ENCODE measurements at places on chromosomes 1 and 21. TPM values are rescaled to one million over a fixed set of nuclear protein-coding genes. Genes with fewer than 3 reads are reported as not detected.
A peak's percentile ranks its signal among the peaks of the same experiment; 100 is the strongest.

- H3K4me3 ChIP-seq = no peak overlapping the region
- H3K36me3 ChIP-seq = no peaks in the 10 kb centered on the region
- H3K27me3 ChIP-seq = no peaks in the 10 kb centered on the region
- H3K27ac ChIP-seq = no peak overlapping the region
These were observed 61.8 kb downstream of the RUNX3 start for GRCh38 chr1:24868016-24868875.

DNA sequence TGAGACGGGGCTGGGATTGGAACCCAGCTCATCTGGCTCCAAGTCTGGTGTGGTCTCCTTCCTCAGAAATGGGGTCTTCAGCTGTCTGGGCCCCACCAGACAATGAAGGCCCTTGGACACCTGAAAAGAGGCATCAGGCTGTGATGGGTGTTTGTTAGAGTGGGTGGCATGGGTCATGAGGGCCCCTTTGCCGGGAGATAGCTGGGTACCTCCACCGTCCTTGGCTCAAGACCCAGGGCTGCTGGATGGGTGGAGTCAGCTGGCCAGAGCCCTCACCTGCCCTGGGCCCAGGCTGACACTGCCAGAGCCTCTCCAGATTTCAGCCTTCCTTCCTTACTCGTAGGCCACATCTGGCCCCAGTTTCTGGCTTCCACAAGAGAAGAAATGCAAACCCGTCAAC, 13.4 kb upstream of the TTC22 start:
- no peak overlapping the region for H3K4me3 ChIP-seq
- H3K27ac ChIP-seq = no peak overlapping the region
- H3K36me3 ChIP-seq = no peaks in the 10 kb centered on the region
- peaks cover 4% of the 10 kb centered on the region for H3K27me3 ChIP-seq
- peaks cover 15% of the 10 kb centered on the region for H3K4me1 ChIP-seq

DNA sequence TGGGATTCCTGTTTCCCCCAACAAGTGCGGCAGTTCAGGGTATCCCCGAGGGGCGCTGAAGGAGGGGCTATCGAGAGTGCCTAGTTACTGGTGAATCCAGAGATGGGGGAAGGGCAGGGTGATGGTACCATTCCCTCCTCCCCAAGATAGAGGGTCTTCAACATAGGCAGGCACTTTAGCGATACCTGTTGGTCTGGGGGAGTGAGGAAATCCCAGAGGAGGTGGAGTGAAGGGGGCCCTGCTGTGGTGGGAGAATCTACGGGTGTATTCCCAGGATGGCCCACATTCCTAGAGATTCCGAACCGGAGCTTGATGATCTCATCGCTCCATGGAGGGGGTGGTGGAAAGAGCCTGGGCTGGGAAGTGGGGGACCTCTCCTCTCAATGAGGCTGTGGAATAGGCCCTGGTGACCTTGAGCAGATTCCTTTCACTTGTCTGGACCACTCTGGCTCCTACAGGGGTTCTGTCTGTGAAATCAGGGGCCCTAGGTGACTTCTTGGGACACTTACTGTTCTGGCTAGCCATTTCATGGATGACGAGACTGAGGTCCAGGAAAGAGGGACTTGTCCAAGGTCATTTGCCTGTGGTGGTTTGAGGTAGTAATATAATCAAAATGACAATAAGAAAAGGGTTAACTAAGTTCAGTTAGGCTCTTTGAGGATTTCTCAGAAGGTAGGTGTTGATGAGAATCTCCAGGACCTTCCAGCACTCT, 52.7 kb upstream of the SYNC start:
- peaks cover 58% of the 10 kb centered on the region for H3K4me1 ChIP-seq
- no peak for DNase-seq
- no peaks in the 10 kb centered on the region for H3K36me3 ChIP-seq
- peak overlapping the region; percentile 96 for H3K4me3 ChIP-seq

DNA sequence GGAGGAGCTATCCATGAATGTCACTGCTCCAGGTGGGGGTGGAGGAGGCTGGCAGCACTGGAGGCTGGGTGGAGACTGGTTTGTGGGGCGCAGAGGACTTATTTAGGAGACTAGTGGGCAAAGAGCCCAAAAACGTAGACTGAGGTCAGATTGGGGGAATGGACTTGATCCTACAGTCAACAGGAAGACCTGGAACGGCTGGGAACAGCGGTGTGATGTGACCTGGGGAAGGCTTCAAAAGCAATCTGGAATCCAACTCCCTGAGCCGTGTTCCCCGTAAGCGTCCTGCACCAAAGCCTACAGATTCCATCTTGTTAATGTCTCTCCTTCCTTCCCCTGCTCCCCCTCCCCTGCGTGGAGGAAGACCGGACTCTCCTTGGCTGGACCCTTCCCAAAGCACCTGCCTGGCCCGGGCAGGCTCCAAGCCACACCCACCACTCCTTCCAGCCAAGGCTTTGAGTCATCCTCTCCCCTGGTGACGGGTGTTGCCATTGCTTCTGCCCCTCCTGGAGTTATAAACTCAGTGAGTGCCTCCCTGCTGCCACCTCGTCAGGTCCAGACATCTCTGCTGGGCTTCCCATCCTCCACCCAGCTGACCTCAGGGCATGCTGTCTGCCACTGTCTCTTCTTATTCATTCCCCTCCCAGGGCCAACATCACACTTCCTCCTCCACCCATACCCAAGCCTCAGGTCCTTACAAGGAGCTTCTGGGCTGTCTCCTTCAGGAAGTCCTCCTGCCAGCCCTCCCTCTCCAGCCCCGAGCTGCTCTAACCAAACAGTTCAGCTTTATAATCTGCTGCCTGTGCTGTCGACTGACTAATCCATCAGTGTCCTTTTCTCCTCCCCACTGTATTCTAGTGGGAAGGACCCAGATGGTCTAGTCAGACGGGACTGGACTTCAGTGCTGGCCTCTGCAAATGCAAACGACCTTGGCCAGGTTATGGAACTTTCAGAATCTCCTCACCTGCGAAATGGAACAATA, 1.6 kb upstream of the CLSTN1 start:
- peak overlapping the region; percentile 53 for H3K27ac ChIP-seq
- H3K36me3 ChIP-seq = no peaks in the 10 kb centered on the region
- no peaks in the 10 kb centered on the region for H3K27me3 ChIP-seq
- DNase-seq = no peak

- no peaks in the 10 kb centered on the region for H3K4me1 ChIP-seq
- H3K27ac ChIP-seq = no peak overlapping the region
- DNase-seq = no peak
- H3K27me3 ChIP-seq = no peaks in the 10 kb centered on the region
These were observed 570.4 kb upstream of the ZRANB2 start for GRCh38 chr1:71651214-71651613.

GRCh38 chr1:33030575-33030974, 6.1 kb downstream of the AK2 start:
- DNase-seq = no peak
- H3K36me3 ChIP-seq = no peaks in the 10 kb centered on the region
- peaks cover 19% of the 10 kb centered on the region for H3K4me1 ChIP-seq
- H3K4me3 ChIP-seq = no peak overlapping the region
- no peak overlapping the region for H3K27ac ChIP-seq
- no peaks in the 10 kb centered on the region for H3K27me3 ChIP-seq

DNA sequence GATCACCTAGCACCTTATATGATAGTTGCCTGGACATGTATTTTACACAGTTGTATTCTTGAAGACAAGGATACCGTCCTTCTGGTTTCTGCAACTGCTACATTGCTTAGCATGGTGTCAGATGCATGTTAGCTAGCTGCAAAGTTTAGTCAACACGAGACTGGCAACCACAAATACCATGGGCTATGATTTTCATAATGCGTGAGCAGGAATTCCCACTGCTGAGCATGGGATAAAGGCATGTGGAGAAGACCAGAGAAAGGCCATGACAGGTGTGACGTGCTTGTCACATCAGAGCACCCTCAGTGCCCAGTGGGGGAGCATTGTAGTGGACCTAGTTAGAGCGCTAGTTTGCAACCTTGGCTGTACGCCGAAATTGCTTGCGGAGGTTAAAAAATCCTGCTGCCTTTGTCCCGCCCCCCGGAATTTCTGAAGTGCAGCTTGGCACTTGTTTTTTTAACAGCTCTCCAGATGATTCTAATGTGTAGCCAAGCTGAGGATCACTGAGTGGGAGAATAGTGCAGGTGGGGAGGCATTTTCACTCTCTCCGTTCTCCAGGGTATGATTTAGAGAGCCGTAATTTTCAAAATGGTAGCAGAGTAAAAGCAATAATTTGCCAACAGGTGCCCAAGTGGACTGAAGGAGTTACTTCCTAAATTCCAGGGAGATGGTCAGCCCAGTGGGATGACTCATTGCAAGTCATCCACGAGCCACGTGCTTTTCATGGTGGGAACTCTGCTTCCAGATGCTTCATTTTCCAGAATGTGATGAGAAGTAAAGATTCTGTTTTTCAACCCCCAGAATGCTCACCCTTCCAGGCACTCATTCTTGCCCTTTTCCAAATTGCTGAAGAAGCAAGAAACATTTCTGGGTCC, 81.0 kb downstream of the CNIH3 start:
- no peak overlapping the region for H3K4me3 ChIP-seq
- H3K27me3 ChIP-seq = no peaks in the 10 kb centered on the region
- H3K36me3 ChIP-seq = no peaks in the 10 kb centered on the region
- H3K27ac ChIP-seq = no peak overlapping the region

DNA sequence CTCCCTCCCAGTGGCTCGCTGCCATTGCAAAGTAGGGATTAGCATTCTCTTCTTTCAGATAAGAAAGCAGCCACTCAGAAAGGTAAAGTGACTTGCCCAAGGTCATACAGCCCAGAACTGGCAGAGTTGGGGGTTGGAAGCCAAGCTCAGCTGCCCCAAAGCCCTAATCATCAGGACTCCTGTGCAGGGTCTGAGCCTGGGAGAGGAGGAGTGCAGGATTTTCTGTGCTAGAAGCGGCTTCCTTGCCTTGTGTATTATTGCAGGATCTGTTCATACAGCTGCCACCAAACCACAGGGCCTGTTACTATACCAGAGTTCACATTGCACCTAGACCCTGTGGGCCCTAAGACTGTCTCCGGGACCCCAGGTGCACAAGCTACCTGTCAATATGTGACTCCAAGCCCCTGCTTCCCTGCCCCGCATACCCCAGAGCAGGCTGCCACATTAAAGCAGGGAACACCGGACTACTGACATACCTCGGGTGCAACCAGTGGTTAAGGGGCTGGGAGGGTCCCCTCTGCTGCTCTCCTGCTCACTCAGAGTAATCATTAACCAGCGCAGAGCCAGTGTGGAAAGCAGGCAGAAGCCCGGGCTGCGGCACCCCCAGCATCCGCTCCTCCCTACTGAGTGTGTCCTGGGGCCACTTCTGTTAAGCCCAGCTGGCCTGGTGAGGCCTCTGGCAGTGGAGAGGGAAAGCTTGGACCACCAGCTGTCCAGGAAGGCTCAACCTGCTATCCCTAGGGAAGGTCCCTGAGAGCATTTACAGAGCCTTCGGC, 15.8 kb downstream of the HSPG2 start:
- H3K27me3 ChIP-seq = no peaks in the 10 kb centered on the region
- no peak overlapping the region for H3K4me3 ChIP-seq
- no peak for DNase-seq
- peak overlapping the region; percentile 77 for H3K27ac ChIP-seq

GRCh38 chr1:1088801-1089680, 14.9 kb upstream of the RNF223 start:
- H3K36me3 ChIP-seq = peaks cover 7% of the 10 kb centered on the region
- no peaks in the 10 kb centered on the region for H3K27me3 ChIP-seq
- peak; percentile 15 for DNase-seq

DNA sequence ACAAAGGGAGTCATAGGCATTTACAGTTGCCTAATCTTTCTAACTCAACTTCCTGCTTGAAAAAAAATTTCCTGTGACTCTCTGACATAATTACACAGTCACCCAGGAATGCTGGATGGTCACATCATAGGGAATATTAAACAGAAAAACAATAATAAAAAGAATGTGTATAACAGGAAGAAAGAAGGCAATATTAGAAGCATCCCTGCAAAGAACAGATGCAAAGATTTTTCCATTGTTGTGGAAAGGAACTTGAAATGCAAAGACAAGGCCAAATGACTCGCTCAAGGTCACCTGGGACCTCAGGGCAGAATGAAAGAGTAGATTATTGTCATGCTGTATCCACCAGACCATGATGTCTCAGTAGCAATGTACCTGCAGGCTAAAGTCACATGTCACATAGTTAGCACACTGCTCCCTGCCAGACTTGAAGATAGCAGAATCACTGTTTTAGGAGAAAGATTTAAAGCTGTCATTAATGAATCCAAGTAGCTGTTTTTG, 184.3 kb downstream of the CYYR1 start:
- H3K4me1 ChIP-seq = peaks cover 33% of the 10 kb centered on the region
- H3K4me3 ChIP-seq = no peak overlapping the region
- no peaks in the 10 kb centered on the region for H3K27me3 ChIP-seq

- H3K27me3 ChIP-seq = peaks cover 83% of the 10 kb centered on the region
- peak; percentile 31 for DNase-seq
- H3K27ac ChIP-seq = no peak overlapping the region
- no peaks in the 10 kb centered on the region for H3K36me3 ChIP-seq
- no peak overlapping the region for H3K4me3 ChIP-seq
These were observed 3.6 kb upstream of the PRDM16 start for GRCh38 chr1:3065396-3065795.

DNA sequence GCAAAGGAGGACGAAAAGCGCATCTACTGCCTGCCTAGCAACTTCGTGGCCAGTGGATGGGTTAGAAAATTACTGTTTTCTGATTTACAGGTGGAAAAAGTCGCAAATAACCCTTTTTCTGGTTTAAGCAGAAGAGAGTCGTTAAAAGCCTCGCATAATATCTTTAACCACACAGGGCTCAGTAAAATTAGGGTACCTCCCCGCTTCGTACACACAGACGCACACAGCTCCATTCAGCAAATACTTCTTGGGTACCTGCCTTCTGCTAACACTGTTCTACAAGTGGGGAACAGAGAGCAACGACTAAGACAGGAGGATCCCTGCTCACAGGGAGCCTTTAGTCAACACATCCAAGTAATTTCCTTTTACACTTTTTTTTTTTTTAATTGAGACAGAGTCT, 704 bp downstream of the ALG6 start:
- peak overlapping the region; percentile 81 for H3K27ac ChIP-seq
- H3K27me3 ChIP-seq = no peaks in the 10 kb centered on the region
- peaks cover 3% of the 10 kb centered on the region for H3K36me3 ChIP-seq
- peak overlapping the region; percentile 95 for H3K4me3 ChIP-seq
- DNase-seq = no peak

SLC30A10 gene
- total RNA-seq = 1.6 TPM

LCE1C gene
- total RNA-seq = not detected

RHCE gene
- 0.72 TPM for total RNA-seq

PLA2G2F gene
- not detected for total RNA-seq

AGT gene
- total RNA-seq = 1.9 TPM

CD1E gene
- total RNA-seq = not detected

LRRC53 gene
- not detected for total RNA-seq

SLFNL1 gene
- 1.2 TPM for total RNA-seq

SMIM34 gene
- total RNA-seq = not detected

XCL1 gene
- total RNA-seq = 0.16 TPM

RC3H1 gene
- total RNA-seq = 43.7 TPM

TBX15 gene
- total RNA-seq = 0.09 TPM

LCE1D gene
- not detected for total RNA-seq

OR2T29 gene
- not detected for total RNA-seq

OR10K1 gene
- not detected for total RNA-seq
